ENCODE measurements at places on chromosomes 4 and X.

GRCh38 chr4:77052352-77052751, 23.4 kb downstream of the CCNI start:
- peak; percentile 84 for DNase-seq

DNA sequence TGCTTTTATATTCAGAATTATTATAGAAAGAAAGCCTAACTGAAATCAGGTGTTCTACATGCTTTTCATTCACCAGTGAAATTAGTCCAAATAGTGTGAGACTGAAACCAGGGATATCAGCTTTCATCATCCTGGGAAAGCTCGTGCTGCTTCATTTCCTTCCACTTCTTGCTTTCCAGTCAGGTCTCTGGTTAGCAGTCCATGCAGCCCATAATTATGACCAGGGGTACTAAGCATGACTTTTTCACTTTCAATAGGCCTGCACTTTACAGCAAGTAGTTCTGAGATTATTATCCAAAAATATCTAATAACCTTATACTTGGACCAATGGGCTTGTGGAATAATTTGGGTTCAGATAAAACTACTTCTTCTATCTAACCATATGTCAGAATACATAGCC, 673.2 kb upstream of the MAGEB2 start:
- no peak for DNase-seq

DNA sequence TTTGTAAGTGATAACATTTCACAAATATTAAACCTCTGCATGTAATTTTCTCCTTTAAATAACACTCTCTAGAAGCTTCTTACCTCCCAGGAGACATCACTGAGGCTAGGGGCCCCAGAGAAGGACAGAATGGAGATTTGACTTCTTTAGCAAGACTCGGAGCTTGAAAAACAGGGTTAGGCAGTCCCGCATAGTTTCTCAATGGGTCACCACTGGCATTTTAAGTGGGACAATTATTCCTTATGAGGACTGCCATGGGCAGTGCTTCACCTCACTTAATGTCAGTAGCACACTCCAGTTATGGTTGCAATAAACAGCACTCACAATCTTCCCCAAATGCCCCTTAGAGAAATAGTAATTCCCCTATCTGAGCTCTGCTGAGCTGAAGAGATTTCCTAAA, 66.7 kb upstream of the NOCT start:
- no peak for DNase-seq

- no peak for DNase-seq
Observed at GRCh38 chr4:180363815-180364214, 1879.4 kb upstream of the TENM3 start.

DNA sequence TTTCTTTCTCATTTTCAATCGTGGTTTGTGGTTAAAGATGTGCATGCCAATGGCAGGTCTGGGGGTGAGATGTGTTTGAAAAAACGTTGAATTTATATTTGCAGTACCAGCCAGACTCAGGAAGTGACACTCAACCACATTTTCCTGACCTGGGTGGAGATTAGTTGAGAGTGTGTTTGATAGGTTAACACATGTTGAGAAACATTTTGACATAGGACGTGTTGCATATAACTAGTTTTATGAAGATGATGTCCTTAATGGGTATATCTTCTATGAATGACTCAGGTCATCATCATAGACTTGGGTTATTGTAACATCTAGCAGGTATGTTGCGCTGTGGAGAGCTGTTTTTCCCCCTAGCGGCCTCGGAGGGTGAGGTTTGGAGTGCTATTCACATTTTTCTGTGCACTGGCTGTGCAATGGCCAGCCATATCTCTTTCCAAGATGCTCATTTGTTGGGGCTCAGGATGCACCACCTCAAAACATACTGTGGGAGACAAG, 21.7 kb upstream of the CD38 start:
- peak; percentile 20 for DNase-seq

- no peak for DNase-seq
Observed at GRCh38 chr4:153265306-153266047, 61.2 kb downstream of the TRIM2 start.

DNA sequence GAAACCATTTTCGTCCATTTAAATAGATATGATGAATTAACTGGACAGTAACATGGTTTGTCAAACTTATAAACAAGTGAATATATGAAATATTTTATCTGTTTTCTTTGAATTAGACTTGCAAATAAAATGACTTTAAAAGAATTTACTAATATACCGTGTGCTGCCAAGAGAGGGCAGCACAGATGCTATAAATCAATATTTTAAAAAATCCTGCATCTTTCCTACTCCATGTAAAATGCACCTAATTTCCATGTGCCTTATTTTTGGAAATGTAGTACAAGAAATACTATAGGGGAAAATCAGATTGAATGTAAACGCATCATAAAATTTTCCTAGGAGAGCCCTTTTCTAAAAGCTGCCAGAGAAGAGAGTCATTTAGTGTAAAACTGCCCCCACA, 62.2 kb downstream of the PRKX start:
- peak; percentile 25 for DNase-seq

GRCh38 chrX:150777328-150777992, 84.3 kb downstream of the MTMR1 start:
- DNase-seq = no peak

- DNase-seq = peak; percentile 50
Observed at GRCh38 chr4:19375136-19375804, 876.4 kb upstream of the SLIT2 start.
